Activated naive CD4-positive, alpha-beta T cell treated with Interleukin-2 at 50 U/mL for 16 hours (primary cell): ENCODE measurements at places on chromosomes 7 and 10.

DNA sequence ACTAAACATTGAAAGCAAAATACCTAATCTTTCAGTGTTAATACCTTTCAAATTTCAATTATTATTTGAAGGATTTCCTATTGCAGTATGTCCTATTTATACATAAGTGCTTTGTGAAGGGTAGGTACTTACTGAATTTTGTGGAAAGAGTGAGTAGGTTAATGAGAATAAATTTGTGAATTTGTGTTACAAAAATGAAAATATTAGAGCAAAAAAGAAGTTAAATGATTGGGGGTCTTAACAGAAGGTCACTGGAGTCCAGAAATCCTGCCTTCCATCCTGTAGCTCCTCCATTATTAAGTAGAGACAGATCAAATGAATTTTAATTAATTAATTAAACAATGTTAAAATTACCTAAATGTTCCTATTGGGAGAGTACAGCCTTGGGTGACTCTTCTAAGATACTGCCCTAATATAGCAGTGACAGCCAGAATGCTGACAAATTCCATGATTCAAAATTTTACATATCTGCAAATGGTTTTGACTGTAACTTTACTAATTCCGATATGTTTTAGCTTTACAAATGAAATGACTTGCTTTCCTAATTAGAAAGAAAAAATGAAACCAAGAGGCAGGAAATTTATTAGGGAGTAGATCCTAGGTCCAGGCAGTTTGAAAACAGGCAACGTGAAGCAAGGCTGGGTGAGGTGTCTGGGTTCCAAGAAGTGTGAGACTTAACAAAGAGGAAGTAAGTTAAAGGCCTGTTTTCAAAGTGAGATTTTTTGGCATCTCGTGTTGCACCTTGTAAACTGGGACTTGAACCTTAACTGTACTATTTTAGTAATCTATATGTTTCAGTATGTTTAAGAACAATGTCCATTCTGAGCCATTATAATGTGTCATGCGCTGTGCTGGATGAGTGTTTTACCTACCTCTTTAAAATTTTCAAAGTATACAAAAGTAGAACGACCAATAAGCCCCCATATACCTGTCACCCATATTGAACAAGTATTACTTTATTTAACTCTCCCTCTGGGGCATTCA lies 1.5 kb downstream of the PIK3CG start:
- DNase-seq = peak; percentile 18

DNA sequence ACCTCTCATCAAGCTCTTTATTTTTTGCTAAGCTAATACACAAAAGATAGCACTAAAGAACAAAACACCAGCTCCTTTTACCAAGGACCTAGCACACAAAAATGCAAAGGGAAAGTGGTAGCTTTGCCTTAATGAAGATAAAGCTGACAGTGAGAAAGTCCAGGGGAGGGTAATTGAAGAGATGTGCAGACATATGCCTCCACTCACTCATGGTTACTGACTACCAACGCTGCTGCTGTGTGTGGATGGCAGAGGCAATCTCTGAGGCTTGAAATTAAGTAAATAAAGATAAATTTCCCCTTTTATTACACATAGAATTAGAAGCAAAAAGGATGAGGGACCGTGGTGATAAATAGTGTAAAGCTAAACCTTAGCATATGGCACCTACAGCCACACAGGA lies 87.0 kb downstream of the HGF start:
- no peak for DNase-seq

DNA sequence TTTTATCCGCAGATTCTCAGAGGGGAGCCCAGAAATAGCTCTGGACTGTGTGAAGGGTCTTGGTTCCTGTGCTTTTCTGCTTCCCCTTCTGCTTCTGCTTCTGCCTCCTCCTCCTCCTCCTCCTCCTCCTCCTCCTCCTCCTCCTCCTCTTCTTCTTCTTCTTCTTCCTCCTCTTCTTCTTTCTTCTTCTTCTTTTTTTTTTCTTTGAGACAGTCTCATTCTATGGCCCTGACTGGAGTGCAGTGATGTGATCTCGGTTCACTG lies 11.6 kb downstream of the PDZD7 start:
- no peak for DNase-seq

GRCh38 chr7:44764081-44764480 lies 15.4 kb downstream of the ZMIZ2 start:
- no peak for DNase-seq

GRCh38 chr7:110418659-110419280 lies 672.2 kb upstream of the LRRN3 start:
- no peak for DNase-seq

- no peak for DNase-seq
Measured at GRCh38 chr7:132160611-132161532, 415.4 kb downstream of the PLXNA4 start.

DNA sequence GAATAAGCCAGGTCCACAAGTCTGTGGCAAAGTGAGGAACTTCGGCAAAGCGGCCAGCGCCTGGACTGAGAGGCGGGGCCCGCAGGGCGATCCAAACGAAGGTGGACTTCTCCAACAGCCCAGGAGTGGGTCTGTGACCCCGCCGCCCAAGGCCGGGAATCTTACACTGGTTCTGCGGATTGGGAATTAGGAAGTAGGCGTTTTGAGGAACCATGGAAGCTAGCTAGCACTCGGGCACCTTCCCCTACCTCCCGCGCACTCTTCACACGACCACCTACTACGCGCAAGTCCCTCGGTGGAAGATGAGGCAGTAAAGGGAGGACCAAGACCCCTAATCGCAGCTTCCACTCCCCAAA lies 570 bp upstream of the ARF5 start:
- DNase-seq = no peak

- no peak for DNase-seq
Measured at GRCh38 chr10:82981137-82981723, 1106.2 kb downstream of the NRG3 start.

DNA sequence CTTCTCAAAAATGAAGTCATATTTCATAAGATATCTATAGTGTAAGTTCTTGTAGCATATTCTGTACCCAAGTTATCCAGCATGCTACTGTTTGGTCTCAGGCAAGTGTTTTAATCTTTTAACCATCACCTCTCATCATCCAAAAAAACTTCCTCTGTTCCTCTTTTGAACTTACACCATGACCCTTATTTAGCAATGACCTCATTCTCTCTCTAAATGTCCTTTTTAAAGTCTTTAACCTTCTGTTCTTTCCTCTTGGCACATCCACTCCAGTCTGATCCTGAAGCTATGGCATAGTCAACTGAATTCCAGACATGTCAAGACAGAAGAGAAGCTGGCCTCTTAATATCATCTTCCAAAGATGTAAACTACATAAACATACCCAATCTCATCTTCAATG lies 26.2 kb downstream of the PPP3CB start:
- DNase-seq = no peak

GRCh38 chr7:24740871-24741270 lies 16.4 kb downstream of the GSDME start:
- no peak for DNase-seq

DNA sequence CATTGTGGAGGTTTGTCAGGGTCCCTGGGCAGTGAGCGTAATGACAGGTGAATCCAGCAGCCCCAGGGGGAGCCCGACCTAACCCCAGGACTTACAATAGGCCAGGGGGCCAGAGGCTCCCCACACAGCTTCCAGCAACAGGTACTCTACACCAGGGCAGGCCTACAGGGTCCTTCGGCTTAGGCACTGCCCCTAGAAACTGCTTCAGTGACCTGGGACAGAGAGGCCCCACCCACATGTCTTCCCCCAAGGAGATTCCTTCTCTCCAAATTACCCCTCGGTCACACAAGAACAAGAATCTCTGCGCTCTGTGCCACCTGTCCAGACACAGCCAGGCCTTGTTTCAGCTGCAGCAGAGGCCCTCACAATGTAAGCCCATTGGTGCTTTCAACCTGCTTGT lies 24.4 kb downstream of the SKIDA1 start:
- DNase-seq = no peak
